ENCODE measurements at places on chromosomes 13 and 19.

DNA sequence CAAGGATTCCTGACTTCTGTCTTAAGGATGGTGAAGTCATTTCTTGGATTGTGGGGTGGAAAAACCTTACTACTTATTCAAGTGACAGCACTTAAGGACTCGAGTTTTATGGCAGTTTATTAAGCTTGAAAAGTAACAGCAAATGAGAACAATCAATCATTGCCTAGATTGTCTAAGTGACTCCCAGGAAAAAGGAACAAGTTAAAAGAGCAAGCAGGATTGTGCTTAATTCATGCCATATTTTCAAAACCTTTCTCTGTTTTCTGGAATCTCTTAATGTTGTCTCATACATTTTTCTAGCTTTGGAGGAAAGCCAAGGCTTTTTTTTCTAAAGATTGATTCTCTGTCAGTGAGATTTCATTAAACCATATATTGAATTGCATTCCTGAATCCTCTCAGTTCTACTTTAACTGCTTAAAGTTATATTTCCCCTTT lies 236.2 kb upstream of the HTR2A start:
- no peak for DNase-seq

DNA sequence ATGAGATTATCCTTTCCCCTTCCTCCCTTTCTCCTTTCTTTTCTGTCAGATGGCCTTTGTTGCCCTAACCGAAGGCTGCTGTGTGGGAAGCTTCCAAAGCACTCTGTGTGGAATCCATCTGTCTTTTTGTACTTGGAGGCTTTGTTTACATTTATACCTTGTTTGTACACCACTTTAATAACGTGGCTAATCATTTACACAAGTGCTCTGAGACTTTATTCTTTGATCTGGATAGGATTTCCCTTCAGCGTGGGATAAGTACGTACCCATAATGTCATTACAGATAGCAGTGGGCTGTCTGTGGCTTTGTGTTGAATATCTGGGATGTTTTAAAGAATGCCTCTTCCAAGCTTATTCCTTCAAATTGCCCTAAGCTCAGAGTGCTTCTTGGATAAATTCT lies 684.7 kb upstream of the SLITRK5 start:
- DNase-seq = no peak

GRCh38 chr13:26914148-26914547 lies 153.6 kb upstream of the GPR12 start:
- no peak for DNase-seq

- no peak for DNase-seq
Measured at GRCh38 chr19:17772172-17772571, 20.9 kb downstream of the FCHO1 start.

DNA sequence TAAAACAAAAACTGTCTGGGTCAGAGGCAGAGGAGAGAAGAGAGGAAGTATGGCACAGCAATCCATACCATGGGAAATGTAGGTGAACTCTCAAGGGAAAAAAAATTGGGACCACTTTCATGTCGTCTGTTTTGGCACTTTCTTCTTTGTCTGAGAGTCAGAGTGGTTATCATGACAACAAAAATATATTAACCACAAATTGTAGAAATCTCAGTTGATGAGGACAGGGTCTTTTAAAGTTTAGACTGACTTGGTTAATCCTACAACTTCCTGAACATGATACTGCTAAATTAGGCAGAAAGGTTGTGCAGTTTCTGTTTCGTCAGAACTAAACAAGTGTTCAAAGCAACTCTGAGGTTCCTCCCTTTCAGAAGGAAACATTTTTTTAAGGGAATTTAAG lies 15.2 kb downstream of the KLF5 start:
- no peak for DNase-seq

- DNase-seq = no peak
Measured at GRCh38 chr19:7010722-7011593, 10.3 kb downstream of the MBD3L2B start.

GRCh38 chr19:11018763-11019162 lies 57.9 kb downstream of the SMARCA4 start:
- DNase-seq = no peak

DNA sequence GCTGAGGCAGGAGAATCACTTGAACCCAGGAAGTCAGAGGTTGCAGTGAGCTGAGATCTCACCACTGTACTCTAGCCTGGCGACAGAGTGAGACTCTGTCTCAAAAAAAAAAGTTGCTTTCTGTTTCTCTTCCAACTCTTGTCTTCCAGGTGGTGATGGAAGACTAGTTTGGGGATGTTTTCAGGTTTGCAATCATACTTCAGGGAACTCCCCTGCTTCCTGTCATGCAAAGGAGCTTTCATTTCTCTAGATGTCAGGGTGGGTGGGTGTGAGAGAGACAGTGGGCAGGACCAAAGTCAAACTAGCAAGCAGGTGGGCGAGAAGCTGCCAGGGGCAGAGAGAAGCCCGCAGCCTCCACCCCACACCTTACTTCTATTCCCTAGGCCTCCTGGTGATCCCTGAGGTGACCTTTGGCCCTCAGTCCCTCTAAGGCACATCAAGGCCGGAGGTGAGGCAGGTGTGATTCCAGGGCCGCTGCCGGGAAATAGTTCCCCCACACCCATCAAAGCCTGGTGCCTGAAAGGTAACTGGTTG lies 25.7 kb downstream of the CCNE1 start:
- DNase-seq = peak; percentile 34

DNA sequence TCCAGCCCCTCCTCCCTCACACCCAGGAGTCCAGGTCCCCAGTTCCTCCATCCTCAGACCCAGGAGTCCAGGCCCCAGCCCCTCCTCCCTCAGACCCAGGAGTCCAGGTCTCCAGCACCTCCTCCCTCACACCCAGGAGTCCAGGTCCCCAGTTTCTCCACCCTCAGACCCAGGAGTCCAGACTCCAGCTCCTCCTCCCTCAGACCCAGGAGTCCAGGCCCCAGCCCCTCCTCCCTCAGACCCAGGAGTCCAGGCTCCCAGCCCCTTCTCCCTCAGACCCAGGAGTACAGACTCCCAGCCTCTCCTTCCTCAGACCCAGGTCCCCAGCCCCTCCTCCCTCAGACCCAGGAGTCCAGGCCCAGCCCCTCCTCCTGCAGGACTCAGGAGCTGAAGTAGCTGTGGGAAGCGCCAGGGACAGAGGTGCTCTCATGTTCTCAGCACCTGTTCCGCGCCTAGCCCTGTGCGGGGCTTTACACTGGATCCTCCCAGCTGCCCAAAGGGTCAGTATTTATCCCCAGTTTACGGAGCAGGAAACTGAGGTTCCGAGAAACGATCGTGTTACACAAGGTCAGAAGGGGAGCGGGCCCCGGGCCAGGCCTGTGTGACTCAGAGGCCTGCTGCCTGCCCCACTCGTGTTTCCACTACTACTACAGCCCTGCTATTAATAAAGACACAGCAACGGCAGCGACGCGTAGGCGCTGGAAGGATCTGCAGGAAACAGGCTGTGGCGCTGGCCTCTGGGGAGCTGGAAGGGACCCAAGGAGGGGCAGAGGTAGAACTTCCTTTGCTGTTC lies 1.7 kb upstream of the SBK3 start:
- DNase-seq = no peak

- DNase-seq = no peak
Measured at GRCh38 chr13:72651144-72651543, 76.3 kb downstream of the MZT1 start.

- no peak for DNase-seq
Measured at GRCh38 chr13:33798023-33798422, 19.9 kb upstream of the RFC3 start.

- DNase-seq = no peak
Measured at GRCh38 chr13:85650613-85651012, 148.6 kb downstream of the SLITRK6 start.

DNA sequence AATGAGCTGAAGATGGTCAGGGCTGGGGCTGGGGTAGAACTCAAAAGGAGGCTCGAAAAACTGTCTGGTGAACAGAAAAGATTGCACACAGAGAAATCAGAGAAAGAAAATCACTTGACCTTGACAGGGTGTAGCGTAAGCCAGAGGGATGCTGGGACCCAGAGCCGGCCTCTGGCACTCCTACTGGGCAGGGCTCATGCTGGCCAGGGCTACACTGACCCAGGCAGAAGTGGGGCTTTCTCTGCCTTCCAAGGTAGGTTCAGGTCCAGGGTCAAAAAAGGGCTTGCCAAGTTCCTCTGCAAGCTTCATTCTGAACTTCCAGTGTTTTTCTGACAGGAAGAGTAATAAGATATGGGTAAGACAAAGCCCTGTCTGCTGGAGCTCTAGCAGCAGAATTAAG lies 56.2 kb downstream of the LATS2 start:
- DNase-seq = no peak

- no peak for DNase-seq
Measured at GRCh38 chr13:43185226-43185625, 161.8 kb downstream of the DNAJC15 start.

DNA sequence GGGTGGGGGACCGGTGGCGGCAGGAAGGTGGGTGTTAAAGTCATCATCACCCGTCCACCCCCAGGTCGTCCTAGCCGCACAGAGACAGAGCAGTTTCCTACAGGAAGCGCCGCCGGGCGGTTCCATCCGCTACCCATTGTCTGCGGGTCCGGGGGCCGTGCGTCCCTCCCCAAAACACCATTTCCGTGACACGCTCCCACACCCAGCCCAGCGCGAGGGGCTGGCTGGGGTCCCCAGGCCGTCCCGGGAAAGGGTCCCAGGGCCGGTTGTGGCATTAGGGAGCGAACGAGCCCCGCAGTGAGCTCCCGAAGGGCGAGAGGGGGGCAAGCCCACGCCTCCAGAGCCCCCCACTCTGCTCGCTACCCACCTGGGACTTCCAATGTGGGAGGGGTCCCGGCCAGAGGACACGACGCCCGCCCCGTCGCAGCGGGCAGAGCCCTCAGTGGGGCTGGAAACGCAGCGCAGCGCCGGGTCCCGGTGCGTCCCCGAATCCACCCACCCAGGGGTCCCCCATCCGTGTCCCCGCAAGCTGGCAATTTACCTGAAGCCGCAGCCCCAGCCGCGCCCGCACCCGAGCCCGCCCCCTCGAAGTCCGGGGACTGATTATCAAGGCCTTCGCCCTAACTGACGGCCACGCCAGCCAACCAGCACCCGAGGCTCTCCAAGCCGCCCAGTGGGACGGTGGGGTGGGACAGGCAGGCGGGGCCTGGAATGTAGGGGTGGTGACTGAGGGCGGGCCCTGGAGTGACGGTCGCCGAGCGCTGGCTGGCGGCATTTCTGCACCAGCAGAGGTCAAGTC lies at the start of gene KANK3:
KANK3 (minus strand) TSS at position 579 of the 799 bp plus-strand sequence. CDS start 5,434 bp downstream, outside the sequence.
- peak; percentile 68 for DNase-seq

DNA sequence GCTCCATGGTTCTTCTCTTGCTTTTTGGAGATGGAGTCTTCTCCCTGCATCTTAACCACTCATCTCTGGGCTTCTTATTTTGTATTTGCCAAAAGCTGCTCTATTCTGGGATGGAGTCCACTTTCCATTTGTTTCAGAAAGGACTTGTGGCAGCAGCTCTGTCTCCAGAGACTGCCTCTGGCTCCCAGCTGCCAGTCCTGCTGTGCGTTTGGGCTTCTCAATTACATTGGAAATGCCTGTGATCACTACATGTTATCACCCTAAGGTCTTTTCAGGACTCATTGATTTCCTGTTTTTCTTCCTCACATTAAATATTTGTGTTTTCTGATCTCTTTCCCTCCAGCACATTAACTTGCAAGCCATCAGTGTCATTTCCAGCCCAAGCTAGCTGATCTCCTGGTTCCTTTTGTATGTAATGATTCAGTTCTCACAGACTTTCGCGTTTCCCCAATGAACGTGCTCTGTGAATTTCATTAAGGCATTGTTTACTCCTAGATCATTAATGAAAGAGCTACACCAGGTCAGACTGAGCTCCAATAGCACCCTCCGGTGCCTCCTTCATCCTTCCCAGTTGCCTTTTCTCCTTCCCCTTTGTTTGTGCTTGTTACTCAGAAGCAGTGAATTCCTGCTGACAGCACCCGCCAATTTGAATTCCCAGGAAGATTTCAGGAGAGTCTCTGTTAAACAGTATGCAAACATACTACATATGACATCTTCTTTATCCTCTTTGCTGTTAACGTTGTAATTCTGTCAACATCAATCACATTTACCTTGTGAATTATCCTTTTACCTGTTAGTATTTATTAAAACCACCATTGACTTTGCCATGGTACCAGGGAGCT lies 3.0 kb downstream of the CBY2 start:
- DNase-seq = no peak

GRCh38 chr13:85631801-85632200 lies 167.4 kb downstream of the SLITRK6 start:
- no peak for DNase-seq

DNA sequence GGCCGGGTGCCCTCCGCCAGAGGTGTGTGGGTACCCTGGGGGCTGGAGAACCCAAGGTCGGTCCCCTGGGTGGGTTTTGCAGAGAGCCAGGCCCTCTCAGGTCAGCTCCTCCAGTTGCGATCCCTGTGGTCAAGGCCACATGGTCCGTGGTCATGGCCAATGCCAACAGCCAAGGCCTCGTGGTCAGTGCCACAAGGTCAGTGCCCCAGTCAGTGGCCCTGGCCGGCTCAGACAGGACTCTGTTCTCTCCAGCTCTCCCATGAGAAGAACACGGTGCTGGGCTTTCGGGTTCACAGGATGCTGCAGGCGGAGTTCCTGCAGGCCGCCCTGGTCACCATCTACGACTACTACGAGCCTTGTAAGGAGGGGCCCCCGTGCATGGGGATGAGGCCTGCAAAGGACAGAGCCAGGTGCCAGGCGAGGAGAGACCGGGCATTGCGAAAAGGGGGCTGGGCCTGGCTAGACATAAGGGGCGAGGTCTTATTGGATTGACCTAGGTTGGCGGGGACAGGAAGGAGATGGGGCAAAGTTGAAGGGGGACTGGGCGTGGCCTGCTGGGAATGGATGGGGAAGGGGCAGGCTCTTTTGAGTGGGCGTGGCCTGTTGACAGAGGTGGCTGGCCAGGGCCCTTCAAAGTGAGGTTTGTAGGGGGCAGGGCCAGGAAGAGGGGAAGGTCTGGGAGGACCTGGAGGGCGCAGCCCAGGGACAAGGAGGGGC lies 15.2 kb upstream of the SHFL start:
- DNase-seq = no peak

- DNase-seq = no peak
Measured at GRCh38 chr13:34637138-34637537, 304.9 kb upstream of the NBEA start.

DNA sequence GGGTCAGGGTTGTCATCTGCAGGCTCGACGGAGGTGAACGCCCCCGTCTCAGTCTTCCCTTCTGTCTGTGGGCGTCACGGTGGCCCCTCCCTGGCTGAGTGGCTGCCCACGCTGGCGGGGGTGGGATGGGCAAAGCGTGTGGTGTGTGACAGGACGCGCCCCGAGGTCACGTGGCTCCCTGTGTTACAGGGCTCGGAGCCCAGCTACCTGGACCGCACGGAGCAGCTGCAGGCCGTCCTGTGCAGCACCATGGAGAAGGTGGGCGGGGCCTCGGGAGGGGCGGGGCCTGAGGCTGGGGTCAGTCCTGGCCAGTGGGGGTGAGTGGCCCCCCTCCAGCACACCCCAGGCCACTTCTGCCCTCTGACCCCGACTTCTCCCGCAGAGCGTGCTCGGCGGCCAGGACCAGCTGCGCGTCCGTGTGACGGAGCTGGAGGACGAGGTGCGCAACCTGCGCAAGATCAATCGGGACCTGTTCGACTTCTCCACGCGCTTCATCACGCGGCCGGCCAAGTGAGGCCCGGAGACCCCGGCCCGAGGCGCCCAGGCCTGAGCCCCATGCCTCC lies 6.3 kb upstream of the GRIN3B start:
- no peak for DNase-seq
